A549 treated with AZD2906 at 1 μM for 4 hours (cell line): ENCODE measurements at places on chromosomes 6 and 20. TPM values are rescaled to one million over a fixed set of nuclear protein-coding genes. Genes with fewer than 3 reads are reported as not detected.

HNF4A gene
- 17.2 to 20.0 TPM (median 19.8 TPM) in 5 replicates for total RNA-seq

BANF2 gene
- not detected in 5 replicates for total RNA-seq

KIF13A gene
- total RNA-seq = 16.0 to 21.4 TPM (median 17.5 TPM) in 5 replicates

DEFB115 gene
- total RNA-seq = not detected in 5 replicates

BNIP5 gene
- 0.02 to 0.05 TPM (median 0.02 TPM) in 4 of 5 replicates, not detected in the other for total RNA-seq
